Mammary epithelial cell (primary cell): ENCODE measurements at places on chromosomes 2 and 18. TPM values are rescaled to one million over a fixed set of nuclear protein-coding genes. Genes with fewer than 3 reads are reported as not detected.

CD28 gene
- not detected for total RNA-seq

TM4SF20 gene
- total RNA-seq: not detected

KLHL14 gene
- not detected in 2 replicates for total RNA-seq

DNAJC10 gene
- total RNA-seq: 106 TPM

PFN4 gene
- total RNA-seq: 0.92 and 1.1 TPM in 2 replicates

UBXN2A gene
- total RNA-seq: 18.4 and 19.1 TPM in 2 replicates

MITD1 gene
- 10.2 TPM for total RNA-seq

CHRNG gene
- total RNA-seq: not detected in 2 replicates

FAM237A gene
- total RNA-seq: not detected

VIL1 gene
- not detected for total RNA-seq

ATP6V1B1 gene
- total RNA-seq: not detected in 2 replicates

PAIP2B gene
- total RNA-seq: 1.7 and 2.1 TPM in 2 replicates

ERMN gene
- under 0.01 TPM for total RNA-seq

LRRC30 gene
- total RNA-seq: not detected in 2 replicates
